Skeletal muscle tissue (tissue), 5 donors: ENCODE measurements at places on chromosomes 2 and 18. TPM values are rescaled to one million over a fixed set of nuclear protein-coding genes. Genes with fewer than 3 reads are reported as not detected.

COL3A1 gene
- 6,920 TPM for total RNA-seq

EMILIN2 gene
- 23.0 TPM for total RNA-seq

CCDC74A gene
- 1.0 TPM for total RNA-seq

LIMS2 gene
- 5.7 TPM for total RNA-seq

SATB2 gene
- total RNA-seq = 3.7 TPM

PSD4 gene
- 1.6 TPM for total RNA-seq

DSC1 gene
- total RNA-seq = not detected

IL18RAP gene
- total RNA-seq = 2.6 TPM

CGREF1 gene
- 2.1 TPM for total RNA-seq

ABCG8 gene
- under 0.01 TPM for total RNA-seq

TYMS gene
- 15.7 TPM for total RNA-seq

ERFE gene
- total RNA-seq = 4.2 TPM

GPC1 gene
- total RNA-seq = 36.0 TPM

IL37 gene
- not detected for total RNA-seq

LBX2 gene
- not detected for total RNA-seq

LDLRAD4 gene
- total RNA-seq = 18.3 TPM

MOCOS gene
- total RNA-seq = 0.52 TPM

CYS1 gene
- total RNA-seq = 4.7 TPM

PREPL gene
- total RNA-seq = 73.6 TPM

SAG gene
- not detected for total RNA-seq
